ENCODE measurements at places on chromosomes 2 and 18.

DNA sequence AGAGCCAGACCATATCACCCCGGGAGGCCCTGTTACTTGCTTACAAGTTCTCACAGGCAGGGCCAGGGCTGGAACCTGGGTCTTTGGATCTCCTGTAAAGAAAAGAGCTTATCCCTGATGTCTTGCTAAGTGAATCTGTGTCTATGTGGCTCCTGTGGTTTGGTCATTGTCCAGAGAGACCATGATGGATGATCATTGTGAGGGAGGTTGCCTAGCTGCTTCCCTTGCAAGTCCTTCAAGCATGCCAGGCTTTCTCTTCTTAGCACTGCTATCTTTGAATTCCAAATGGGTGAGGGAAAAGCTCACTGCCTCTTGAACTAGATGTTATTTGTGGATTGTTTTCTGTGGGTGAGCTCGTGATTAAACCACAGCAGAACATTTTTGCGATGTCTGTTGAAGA lies 151.6 kb downstream of the FSHR start:
- DNase-seq = peak; percentile 17

DNA sequence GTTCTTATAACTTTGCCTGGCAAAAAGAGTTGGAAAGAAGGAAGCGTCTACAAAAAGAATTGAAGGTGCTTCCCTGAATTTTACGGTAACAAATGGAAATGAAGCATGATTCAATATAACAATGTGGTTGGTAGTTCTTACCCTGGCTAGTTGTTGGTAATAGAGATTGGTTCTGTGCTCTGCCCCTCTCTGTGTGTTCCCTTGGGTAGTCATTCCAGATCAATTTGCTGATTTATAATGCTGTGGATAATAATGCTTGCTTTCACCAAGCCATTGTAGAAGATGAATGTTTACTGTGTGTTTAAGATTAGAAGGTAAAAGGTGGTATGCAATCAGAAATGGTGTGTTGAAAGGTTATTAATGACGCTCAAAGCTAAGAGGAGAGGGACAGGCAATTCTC lies 577.8 kb upstream of the NXPH2 start:
- no peak for DNase-seq

GRCh38 chr2:231177156-231178025 lies 21.0 kb upstream of the ARMC9 start:
- no peak for DNase-seq

GRCh38 chr18:79849328-79850207 lies 51.8 kb downstream of the KCNG2 start:
- DNase-seq = no peak

DNA sequence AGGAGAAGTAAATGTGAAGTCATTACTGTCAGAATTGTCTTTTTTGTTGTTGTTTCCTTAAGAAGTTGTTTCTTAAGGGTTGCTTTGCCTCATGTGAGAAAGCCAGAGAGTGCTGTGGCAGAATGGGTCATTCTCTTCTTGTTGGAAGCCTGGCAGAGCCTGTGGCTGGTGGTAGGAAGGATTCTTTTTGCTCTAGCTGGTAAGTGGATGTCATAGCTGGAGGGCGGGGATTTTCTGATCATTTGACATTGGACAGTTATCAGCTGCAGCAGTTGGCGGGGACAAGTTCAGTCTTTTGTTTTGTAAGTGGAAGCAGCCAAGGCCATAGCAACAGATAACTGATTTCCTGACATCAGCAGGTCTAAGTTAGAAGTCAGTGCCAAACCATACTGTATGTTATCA lies 5.5 kb upstream of the RMDN2 start:
- DNase-seq = no peak

- DNase-seq = no peak
Measured at GRCh38 chr2:195501746-195502145, 155.3 kb upstream of the SLC39A10 start.

- DNase-seq = no peak
Measured at GRCh38 chr18:52541056-52541455, 201.1 kb downstream of the DCC start.

DNA sequence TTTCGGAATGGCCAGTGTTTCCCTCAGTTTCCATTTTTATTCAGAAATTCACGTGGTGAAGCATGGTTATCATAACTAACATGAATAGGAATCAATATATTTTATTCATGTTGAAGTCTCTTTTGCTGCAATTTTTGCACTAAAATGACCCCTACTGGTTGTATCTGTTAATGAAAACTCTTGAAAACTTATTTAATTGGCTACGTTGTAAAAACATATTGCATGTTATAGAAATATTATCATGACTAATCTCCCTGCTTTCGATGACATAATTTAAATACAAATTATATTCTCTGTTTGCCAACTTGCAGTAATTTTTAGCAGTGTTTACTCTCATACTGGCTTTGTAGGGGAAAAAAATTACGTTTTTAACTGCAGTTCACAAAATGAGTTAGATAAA lies 3.5 kb downstream of the CRIM1 start:
- DNase-seq = no peak

DNA sequence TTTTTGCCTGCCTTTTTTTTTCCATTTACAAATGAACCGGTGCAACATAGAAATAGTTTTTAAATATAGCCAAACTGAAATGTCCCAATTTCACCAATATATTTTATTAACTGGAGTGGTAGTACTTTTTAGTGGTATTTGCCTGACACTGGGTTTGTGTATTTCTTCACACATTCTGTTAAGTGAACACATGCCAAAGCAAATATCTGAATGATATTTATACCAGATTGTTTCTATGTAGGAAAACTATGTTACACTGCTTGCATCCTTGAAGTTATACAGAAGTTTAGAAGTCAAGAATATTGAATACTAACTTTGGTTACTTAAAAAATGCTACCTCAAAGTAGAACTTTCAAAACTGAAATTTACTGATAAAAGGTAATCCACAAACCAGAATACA lies 19.4 kb upstream of the ITPRID2 start:
- no peak for DNase-seq

DNA sequence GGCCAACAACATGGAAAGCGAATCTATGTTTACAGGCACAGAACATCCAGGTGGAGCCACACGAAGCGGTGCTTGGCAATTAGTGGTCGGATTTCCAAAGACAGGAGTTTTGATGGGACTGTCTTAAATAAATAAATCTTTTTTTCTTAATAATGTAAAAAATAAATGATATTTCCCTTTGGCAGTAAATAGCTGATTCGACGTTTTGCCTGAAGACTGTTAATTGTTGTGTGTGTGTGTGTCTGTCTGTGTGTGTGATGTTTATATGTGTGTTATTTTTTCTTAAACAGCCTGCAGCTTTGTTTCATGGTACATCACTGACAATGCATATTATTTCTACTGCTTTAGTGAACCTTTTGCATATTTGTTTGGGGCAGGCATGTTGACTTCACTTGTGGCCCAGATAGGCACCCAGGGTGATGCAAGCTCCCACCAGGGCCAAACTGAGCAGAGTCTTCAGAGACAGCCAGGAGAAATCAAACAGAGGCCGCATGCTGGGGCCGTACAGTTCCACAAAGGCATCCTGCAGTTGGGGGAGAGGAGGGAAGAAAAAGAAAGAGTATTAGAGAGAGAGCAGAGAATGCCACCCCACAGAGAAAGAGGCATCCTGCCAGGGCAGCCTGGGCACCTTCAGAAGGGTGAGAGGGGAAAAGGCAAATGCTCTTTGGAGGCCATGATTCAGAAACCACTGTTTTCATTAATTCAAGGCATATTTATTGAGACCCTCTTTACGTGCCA lies 191.2 kb downstream of the BCL2 start:
- DNase-seq = no peak

DNA sequence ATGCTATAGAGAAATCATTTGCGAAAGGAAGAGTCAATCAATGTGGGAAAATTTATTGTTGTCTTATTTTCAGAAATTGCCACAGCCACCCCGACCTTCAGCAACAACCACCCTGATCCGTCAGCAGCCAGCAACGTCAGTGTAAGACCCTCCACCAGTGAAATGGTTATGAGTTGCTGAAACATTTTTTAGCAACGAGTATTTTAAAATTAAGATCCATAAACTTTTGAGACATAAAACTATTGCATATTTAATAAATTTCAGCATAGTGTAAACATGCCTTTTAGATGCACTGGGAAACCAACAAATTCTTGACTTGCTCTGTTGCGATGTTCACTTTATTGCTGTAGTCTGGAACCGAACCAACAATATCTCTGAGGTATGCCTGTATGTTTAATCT lies 887.9 kb downstream of the DCDC2C start:
- no peak for DNase-seq

- no peak for DNase-seq
Measured at GRCh38 chr18:69261406-69261805, 139.3 kb upstream of the DOK6 start.

GRCh38 chr2:218397463-218397819 lies 2.2 kb upstream of the CTDSP1 start:
- DNase-seq = no peak

DNA sequence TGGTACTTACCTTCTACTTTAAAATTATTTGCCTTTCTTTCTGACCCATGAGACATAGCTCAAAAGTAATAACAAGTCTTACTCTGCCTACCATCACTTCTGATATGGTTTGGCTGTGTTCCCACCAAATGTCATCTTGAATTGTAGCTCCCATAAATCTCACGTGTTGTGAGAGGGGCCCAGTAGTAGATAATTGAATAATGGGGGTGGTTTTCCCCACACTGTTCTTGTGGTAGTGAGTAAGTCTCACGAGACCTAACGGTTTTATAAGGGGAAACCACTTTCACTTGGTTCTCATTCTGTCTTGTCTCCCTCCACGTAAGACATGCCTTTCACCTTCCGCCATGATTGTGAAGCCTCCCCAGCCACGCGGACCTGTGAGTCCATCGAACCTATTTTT lies 47.5 kb downstream of the GALNT3 start:
- DNase-seq = no peak

- DNase-seq = no peak
Measured at GRCh38 chr18:56038171-56039030, 450.4 kb upstream of the TCF4 start.

DNA sequence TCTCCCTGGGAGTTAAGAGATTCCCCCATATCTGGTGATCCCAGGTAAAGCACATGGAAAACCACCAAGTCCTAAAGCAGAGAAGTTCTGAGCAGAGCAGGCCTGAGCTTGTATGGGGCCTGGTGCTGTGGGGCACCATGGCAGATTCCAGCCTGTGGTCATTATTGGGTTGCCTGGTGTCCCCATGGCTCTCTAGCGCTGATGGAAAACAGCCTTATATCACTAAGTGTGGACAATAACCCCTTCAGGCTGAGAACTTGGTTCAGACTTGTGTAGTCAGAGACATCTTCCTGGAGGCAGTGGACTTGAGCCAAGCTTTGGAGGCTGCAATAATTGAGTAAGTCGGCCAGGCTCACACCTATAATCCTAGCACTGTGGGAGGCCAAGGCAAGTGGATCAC lies 96.8 kb downstream of the MCFD2 start:
- DNase-seq = no peak

- no peak for DNase-seq
Measured at GRCh38 chr2:199929262-199929661, 18.2 kb downstream of the C2orf69 start.

DNA sequence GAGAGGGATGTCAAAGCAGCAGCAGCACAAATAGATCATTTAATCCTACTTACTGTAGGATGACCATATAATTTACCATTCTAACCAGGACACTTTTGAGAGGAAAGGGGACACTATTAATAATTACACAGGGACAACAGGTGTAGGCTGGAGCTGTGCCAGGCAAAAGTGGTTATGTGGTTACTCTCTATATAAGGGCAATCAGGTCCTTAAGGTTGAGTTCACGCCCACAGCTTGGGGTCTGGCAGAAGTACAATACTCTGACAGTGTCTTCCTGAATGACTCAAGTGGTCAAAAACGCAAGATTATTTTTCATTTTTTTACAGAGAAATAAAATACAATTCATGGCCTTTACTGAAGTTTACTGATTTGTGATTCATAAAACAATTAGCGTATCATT lies 2.8 kb downstream of the PREPL start:
- no peak for DNase-seq

GRCh38 chr2:151083856-151084795 lies 177.5 kb downstream of the RBM43 start:
- DNase-seq = no peak

DNA sequence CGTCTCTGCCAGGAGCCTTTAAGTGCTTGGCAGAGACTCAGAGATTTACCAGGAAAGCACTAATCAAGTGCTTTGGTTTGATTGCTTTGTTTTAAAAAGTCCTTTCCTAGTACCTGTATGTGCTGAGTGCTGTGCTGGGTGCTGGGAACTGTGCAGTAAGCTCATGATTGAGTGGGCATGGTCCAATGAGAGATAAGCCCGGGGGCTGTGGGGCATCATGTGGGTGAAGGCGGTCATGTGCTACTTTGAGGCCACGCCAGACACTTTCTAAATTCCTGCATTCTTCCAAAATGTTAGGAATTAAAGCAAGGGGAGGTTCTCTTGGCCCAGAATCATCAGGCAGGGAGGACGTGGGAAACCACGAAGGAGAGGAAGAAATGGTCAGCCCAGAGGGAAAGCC lies 109.0 kb downstream of the ACAA2 start:
- no peak for DNase-seq

DNA sequence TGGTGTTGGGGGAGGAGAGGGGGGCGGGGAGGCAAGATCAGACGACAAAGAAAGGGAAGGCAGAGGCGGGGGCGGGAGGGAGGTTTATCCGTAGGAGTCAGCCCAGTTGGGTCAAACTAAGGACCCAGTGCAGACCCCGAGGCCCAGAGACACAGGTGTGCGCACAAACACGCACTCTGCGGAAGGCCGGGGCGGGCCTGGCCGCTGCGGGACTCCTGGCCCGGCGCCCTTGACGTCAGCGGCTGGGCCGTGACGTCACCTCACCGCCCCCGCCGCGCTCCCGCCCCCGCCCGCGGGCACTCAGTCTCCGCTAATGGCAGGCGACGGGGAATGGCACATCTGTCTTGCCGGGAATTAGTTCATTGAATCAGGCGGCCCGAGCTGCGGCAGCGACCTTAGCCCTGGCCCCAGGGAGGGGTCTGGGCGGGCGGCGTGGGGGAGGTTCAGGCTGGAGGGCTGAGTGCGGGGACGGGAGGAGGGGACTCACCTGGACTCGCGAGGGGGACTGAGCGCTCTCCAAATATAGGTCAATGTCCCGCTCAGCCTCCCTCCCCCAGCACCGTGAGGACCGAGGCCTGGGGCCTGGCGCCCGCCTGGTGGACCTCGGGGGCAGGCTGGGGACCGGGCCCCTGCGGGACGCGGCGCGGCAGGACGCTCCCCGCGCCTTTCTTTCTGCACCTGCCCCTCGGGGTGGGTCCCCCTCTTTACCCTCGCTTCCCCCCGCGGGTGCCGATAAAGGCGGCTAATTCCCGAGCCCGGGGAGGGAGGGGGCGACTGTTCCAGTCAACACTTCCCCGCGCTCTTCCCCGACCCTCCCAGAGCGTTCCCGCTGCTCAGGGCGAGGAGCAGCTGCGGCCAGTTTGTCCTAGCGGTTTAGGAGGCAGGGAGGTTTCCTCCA lies 15.5 kb upstream of the ECEL1 start:
- DNase-seq = no peak

DNA sequence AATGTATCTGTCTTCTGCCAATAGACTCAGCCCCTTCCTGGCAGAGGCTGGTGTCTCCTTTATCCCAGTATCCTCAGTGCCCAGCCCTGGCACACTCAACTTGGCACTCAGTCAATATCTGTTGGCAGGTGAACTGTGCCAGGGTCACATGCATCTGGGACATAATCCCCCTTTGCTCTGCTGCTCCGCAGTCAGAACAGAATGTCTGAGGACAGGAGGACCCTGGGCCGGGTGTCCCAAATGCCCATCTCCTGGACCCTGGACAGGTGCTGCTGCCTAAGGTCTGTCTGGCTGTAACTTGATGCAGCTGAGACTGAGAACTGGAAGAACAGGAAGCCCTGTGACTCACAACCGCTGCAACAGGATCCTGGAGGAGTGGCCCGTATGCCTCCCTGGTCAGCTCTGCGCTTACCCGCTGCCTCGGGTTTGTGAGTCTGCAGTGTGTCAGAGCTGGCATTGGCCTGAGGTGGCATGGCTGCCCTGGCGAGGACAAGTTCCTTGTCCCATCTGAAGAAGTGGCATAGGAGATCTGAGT lies 11.4 kb downstream of the HK2 start:
- peak; percentile 84 for DNase-seq
